ENCODE measurements at places on chromosomes 12 and 14. TPM values are rescaled to one million over a fixed set of nuclear protein-coding genes. Genes with fewer than 3 reads are reported as not detected.

GRCh38 chr12:84455598-84455997 is 457.0 kb downstream of the SLC6A15 start:
- no peaks in the 10 kb centered on the region for H3K27me3 ChIP-seq
- no peaks in the 10 kb centered on the region for H3K36me3 ChIP-seq
- no peaks in the 10 kb centered on the region for H3K4me1 ChIP-seq
- no peak overlapping the region for H3K27ac ChIP-seq
- DNase-seq: no peak

GRCh38 chr14:89470401-89470800 is 53.4 kb upstream of the FOXN3 start:
- no peak for DNase-seq
- H3K27ac ChIP-seq: no peak overlapping the region
- H3K4me1 ChIP-seq: peaks cover 28% of the 10 kb centered on the region

GRCh38 chr12:75690296-75690955 is 179.0 kb upstream of the KRR1 start:
- H3K27ac ChIP-seq: no peak overlapping the region
- H3K36me3 ChIP-seq: no peaks in the 10 kb centered on the region
- DNase-seq: no peak

- no peak overlapping the region for H3K27ac ChIP-seq
- no peak overlapping the region for H3K4me3 ChIP-seq
- no peaks in the 10 kb centered on the region for H3K27me3 ChIP-seq
- no peaks in the 10 kb centered on the region for H3K36me3 ChIP-seq
- no peak for DNase-seq
- peaks cover 18% of the 10 kb centered on the region for H3K4me1 ChIP-seq
Measured at GRCh38 chr12:1792406-1792805, 28.0 kb upstream of the LRTM2 start.

DNA sequence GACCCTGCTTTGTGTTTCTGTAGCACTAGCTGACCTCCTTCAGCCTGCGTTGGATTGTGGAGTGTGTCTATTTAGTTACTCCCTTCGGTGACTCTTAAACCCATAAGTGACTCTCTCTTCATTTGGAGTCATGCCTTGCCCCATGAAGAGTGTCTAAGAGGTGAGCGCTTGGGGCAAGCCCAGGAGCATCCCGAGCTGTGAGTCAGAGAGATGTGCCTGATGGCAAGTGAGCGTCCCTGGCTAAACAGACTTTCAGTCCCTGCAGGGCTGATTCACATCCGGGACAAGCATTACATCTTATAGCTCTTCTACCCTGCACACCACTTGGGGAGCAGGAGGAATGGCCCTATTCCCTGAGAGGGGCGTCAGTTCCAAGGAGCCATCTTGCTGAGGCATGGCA is 24.3 kb upstream of the ATF1 start:
- no peak for DNase-seq
- no peak overlapping the region for H3K27ac ChIP-seq
- peaks cover 49% of the 10 kb centered on the region for H3K36me3 ChIP-seq
- peaks cover 8% of the 10 kb centered on the region for H3K4me1 ChIP-seq
- no peaks in the 10 kb centered on the region for H3K27me3 ChIP-seq

- no peak overlapping the region for H3K4me3 ChIP-seq
- H3K27me3 ChIP-seq: no peaks in the 10 kb centered on the region
- H3K36me3 ChIP-seq: peaks cover 53% of the 10 kb centered on the region
- peaks cover 3% of the 10 kb centered on the region for H3K4me1 ChIP-seq
- DNase-seq: no peak
Measured at GRCh38 chr12:108531929-108532848, 17.1 kb downstream of the FICD start.

- no peaks in the 10 kb centered on the region for H3K36me3 ChIP-seq
- no peak overlapping the region for H3K4me3 ChIP-seq
- H3K27me3 ChIP-seq: no peaks in the 10 kb centered on the region
- H3K4me1 ChIP-seq: no peaks in the 10 kb centered on the region
Measured at GRCh38 chr12:81416571-81416970, 338.7 kb downstream of the ACSS3 start.

DNA sequence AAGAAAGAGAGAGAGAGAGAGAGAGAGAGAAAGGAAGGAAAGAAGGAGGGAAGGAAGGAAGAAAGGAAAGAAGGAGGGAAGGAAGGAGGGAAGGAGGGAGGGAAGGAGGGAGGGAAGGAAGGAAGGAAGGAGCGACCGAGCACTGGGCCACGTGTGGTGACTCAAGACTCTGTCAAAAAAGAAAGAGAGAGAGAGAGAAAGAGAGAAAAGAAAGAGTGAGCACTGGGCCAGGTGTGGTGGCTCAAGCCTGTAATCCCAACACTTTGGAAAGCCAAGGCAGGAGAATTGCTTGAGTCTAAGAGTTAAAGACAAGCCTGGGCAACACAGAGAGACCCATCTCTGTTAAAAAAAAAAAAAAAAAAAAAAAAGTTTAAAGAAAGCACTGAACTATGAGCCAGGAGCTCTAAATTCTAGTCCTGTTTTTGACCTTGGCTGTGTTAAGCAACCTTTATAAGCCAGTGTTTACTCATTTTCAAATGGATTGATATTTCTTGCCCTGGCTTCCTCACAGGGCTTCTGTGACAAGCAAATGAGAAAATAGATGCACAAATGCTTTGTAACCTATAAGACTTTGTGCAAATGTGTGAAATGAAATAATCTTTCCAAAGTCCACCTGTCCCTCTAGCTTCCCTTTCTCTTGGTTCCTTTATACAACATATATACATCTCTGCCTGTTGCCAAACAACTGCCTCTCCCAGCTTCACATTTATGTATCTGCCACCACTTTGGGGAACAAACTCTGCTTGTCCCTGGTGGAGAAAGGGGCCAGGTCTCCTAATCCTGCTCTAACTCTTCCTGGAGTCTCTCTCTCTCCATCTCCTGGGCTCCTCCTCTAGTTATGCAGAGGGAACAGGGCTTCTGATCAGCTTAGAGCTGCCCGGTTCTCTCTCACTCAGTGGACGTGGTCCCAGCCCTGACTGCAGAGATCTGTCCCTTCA is 16.1 kb upstream of the PLEKHG6 start:
- H3K4me3 ChIP-seq: no peak overlapping the region
- H3K27ac ChIP-seq: no peak overlapping the region
- DNase-seq: no peak
- H3K4me1 ChIP-seq: no peaks in the 10 kb centered on the region

- H3K27me3 ChIP-seq: no peaks in the 10 kb centered on the region
- no peaks in the 10 kb centered on the region for H3K36me3 ChIP-seq
- H3K27ac ChIP-seq: no peak overlapping the region
- no peak overlapping the region for H3K4me3 ChIP-seq
- no peak for DNase-seq
- peaks cover 22% of the 10 kb centered on the region for H3K4me1 ChIP-seq
Measured at GRCh38 chr12:89169321-89169720, 183.0 kb downstream of the DUSP6 start.

DNA sequence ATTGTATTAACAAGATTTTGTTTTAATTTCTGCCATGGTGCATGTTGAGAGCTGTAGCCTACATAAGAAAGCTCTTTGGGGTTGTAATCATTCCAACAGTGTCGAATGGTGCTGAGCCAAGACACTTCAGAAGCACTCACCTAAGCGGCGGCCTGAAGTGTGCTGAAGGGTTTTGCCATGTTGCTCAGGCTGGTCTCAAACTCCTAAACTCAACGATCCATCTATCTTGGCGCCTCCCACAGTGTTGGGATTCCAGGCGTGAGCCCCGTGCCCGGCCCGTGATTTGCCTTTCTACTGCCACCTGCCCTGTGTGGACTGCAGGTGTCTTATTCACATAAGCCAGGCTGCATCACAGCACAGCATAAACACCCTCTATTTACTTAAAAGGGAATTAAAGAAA is 48.9 kb downstream of the AMN start:
- H3K4me1 ChIP-seq: no peaks in the 10 kb centered on the region
- H3K27me3 ChIP-seq: no peaks in the 10 kb centered on the region
- DNase-seq: no peak
- no peak overlapping the region for H3K27ac ChIP-seq

DNA sequence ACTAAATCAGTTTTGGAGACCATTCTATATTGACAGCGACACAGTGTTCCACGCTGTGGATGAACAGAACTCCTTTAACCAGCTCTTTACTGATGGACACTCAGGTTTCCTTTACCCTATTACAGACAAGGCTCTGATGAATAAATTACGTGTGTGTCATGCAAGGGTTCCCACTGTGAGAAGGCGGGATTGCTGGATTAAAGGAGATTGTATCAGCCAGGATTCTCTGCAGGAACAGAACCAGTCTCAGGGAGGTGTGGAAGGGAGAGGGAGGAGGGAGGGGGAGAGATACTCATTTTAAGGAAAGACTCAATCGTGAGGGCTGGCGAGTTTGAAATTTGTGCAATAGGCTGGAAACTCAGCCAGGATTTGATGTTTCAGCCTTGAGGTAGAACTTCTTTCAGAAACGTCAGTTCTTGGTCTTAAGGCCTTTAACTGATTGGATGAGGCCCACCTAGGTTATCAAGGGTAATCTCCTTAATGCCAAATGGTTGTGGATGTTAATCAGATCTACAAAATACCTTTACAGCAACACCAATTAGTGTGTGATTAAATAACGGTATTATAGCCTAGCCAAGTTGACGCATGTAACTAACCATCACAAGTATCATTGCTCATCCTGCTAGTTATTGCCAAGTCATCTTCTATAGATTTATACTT is 104.0 kb downstream of the GCH1 start:
- no peaks in the 10 kb centered on the region for H3K36me3 ChIP-seq
- DNase-seq: no peak
- H3K4me1 ChIP-seq: no peaks in the 10 kb centered on the region
- H3K4me3 ChIP-seq: no peak overlapping the region
- H3K27me3 ChIP-seq: peaks cover 5% of the 10 kb centered on the region
- no peak overlapping the region for H3K27ac ChIP-seq

- no peak overlapping the region for H3K4me3 ChIP-seq
- H3K27me3 ChIP-seq: no peaks in the 10 kb centered on the region
- H3K27ac ChIP-seq: no peak overlapping the region
- DNase-seq: no peak
- no peaks in the 10 kb centered on the region for H3K36me3 ChIP-seq
Measured at GRCh38 chr12:62703011-62703380, 232.0 kb downstream of the PPM1H start.

DNA sequence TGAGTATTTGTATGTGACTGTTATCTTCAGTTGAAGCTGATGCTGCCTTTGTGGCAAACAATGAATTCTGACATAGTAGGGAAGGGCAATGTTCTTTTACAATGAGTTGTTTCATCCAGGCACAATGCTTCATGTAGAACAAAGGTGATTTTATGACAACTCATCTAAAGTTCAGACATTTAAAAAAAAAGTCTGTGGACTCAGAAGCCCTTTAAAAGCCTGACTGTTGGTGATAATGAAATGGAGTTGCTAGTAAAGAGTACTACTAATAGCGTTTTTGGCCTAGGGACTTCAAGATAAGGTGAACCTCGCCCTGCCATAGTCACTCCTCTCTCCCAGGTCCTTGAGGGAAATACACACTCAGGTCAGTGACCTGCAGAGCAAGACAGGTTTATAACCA is 105.1 kb downstream of the AKAP6 start:
- no peaks in the 10 kb centered on the region for H3K36me3 ChIP-seq
- H3K4me3 ChIP-seq: no peak overlapping the region
- no peak for DNase-seq
- no peaks in the 10 kb centered on the region for H3K27me3 ChIP-seq
- H3K27ac ChIP-seq: no peak overlapping the region

- DNase-seq: no peak
- no peak overlapping the region for H3K4me3 ChIP-seq
- no peaks in the 10 kb centered on the region for H3K36me3 ChIP-seq
- no peak overlapping the region for H3K27ac ChIP-seq
Measured at GRCh38 chr14:82003426-82003825, 469.8 kb upstream of the SEL1L start.

- no peaks in the 10 kb centered on the region for H3K27me3 ChIP-seq
- H3K27ac ChIP-seq: no peak overlapping the region
- H3K36me3 ChIP-seq: no peaks in the 10 kb centered on the region
- peaks cover 41% of the 10 kb centered on the region for H3K4me1 ChIP-seq
- DNase-seq: no peak
Measured at GRCh38 chr12:89062996-89063395, 289.3 kb downstream of the DUSP6 start.

- DNase-seq: no peak
- no peak overlapping the region for H3K27ac ChIP-seq
- H3K4me3 ChIP-seq: no peak overlapping the region
- H3K27me3 ChIP-seq: no peaks in the 10 kb centered on the region
Measured at GRCh38 chr12:90974286-90974685, 19.3 kb upstream of the CCER1 start.

DNA sequence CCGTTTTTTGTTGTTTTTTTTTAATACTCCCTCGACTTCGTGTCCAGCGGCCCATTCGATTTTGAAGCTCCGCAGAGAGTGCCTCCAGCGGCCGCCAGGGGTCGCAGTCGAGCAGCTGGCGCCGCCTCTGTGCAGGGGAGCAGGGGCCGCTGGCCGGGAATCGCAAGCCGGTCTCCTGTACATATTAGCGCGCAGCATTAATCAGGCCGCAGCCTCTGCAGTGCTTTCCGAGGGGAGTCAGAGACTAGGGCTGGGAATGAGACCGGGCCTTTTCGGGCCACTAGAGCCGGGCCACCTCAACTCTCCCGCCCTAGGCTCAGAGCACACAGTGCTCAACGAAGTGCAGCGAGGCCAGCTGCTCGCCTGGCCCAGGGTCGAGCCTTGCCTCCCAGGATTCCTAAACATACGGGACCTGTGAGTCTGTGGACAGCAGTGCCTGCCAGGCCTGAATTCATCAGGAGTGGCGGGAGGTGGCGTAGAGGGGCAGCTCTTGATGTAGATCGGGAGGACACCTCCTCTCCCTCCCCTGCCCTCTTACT is 81.8 kb downstream of the EMP1 start:
- H3K36me3 ChIP-seq: no peaks in the 10 kb centered on the region
- peaks cover 2% of the 10 kb centered on the region for H3K4me1 ChIP-seq
- H3K27me3 ChIP-seq: peaks cover 33% of the 10 kb centered on the region
- no peak overlapping the region for H3K27ac ChIP-seq
- no peak overlapping the region for H3K4me3 ChIP-seq

DNA sequence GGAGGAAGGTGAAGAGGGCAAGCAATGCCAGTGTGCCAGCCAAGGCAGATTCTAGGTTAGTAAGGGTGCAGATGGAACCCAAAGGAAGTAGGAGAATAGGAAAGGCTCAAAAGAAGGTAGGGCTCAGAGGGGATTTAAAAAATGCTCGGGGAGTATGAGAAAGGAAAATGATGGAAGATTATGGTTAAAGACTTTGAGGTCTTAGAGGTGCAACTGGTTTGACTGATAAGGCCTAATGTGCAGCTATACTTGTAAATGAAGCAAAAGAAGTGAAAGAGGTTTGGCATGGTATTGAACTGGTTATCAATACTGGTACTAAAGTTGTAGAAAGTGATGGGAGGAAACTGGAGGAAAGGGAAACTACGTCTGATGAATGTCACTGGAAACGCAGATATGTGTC is 94.7 kb downstream of the RPS6KA5 start:
- no peak for DNase-seq
- H3K27ac ChIP-seq: no peak overlapping the region
- H3K4me1 ChIP-seq: peaks cover 37% of the 10 kb centered on the region
- no peak overlapping the region for H3K4me3 ChIP-seq
- peaks cover 27% of the 10 kb centered on the region for H3K36me3 ChIP-seq

- H3K27me3 ChIP-seq: no peaks in the 10 kb centered on the region
- H3K27ac ChIP-seq: no peak overlapping the region
- no peak overlapping the region for H3K4me3 ChIP-seq
- no peaks in the 10 kb centered on the region for H3K36me3 ChIP-seq
- DNase-seq: no peak
- H3K4me1 ChIP-seq: peaks cover 3% of the 10 kb centered on the region
Measured at GRCh38 chr14:21933681-21934080, 260.1 kb upstream of the OR4E1 start.

- no peak overlapping the region for H3K27ac ChIP-seq
- peaks cover 13% of the 10 kb centered on the region for H3K27me3 ChIP-seq
Measured at GRCh38 chr12:124764451-124764850, 99.2 kb downstream of the SCARB1 start.

The LAG3 gene
- 172 TPM for total RNA-seq

The PAX9 gene
- not detected for total RNA-seq

The PLA2G1B gene
- total RNA-seq: not detected

The IRAK3 gene
- 0.45 TPM for total RNA-seq

The TAS2R9 gene
- total RNA-seq: not detected
